ENCODE measurements at places on chromosomes 2 and 18.

DNA sequence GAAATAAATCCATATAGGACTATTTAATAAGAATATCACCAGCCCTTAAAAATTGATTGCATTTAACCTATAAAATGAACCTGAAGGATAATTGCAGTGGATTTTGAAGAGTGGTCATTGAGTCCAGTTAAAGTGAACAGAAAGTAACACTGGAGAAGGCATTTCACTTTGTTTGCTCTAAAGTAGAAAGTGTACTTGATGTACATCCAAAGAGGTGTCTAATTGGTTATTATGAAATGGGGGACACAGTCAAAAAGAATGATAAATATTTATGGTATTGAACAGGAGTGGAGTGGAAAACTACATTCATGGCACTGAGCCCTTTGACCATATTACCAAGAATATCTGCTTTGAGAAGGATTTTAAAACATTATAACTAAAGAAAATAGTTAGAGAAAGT lies 28.2 kb upstream of the MAP2 start:
- DNase-seq, result no peak

- DNase-seq, result no peak
Measured at GRCh38 chr2:60429681-60430080, 123.8 kb downstream of the BCL11A start.

DNA sequence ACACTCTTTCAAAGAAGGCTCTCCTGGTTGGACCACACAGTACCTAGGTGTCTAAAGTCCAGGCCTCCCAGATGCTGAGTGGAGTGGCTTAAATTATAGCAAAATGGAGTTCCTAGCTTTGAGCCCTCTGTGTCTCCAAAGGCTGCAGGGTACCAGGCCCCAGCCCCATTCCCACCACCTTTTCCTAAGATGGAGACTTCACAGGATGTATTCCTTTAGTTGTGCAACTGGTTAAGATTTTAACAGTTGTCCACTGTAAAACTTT lies 4.9 kb downstream of the SMAD7 start:
- DNase-seq, result no peak

GRCh38 chr18:31970617-31971016 lies 27.7 kb upstream of the TRAPPC8 start:
- DNase-seq, result no peak

- no peak for DNase-seq
Measured at GRCh38 chr2:233901367-233901766, 15.8 kb upstream of the TRPM8 start.

DNA sequence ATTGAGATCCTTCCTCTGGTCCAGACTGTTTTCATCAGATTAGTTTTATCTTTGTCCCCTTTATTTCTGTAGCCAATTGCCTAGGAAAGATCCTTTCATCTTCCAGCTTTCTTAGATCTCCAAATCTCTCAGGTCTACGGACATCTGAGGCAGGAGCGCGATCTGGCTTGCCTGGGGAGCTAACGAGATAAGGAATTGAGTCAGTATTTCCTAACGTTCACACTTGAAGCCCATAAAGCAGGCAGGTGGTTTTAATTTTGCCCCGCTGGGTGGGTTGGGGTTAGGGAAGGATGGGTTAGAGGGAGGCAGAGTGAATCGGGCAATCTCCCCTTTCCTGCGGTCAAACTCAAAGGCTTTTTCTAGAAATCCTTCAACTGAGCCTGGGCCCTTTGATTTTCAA lies 727 bp upstream of the TTLL4 start:
- no peak for DNase-seq

GRCh38 chr2:169741-170140 lies 94.1 kb downstream of the SH3YL1 start:
- no peak for DNase-seq

DNA sequence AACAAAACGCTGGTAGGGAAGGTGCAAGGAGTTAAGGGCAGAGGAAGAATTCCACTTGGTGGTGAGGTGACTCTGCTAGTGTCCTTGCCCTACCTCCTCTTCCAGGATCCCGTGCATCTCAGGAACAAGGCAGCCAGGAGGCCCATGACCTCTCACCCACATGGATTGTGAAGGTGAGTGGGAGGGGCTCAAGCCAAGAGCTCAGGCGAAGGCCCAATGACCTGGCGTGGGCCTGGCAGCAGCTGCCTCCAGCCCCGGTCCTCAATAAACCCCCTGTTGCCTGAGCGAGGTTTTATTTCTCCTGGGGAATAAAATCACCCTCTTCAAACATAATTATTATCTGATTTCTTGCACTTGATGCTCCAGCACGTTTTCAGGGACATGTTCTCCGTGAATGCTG lies 28.2 kb downstream of the LAMA1 start:
- no peak for DNase-seq
